ENCODE measurements at places on chromosomes 3 and 15.

DNA sequence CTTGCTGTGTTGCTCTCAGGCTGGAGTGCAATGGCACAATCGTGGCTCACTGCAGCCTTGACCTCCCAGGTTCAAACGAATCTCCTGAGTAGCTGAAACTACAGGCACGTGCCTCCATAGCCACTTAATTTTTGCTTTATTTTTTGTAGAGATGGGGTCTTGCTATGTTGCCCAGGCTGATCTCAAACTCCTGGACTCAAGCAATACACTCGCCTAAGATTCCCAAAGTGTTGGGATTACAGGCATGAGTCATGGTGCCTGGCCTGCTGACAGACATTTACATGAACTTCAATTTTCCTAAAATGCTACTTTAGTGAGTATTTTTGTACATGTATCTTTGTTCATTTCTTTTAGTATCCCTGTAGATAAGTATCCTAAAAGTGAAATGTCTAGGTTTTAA, 132.3 kb downstream of the SUCLG2 start:
- no peak for DNase-seq

- DNase-seq = no peak
Observed at GRCh38 chr3:25007974-25008658, 419.9 kb upstream of the RARB start.

DNA sequence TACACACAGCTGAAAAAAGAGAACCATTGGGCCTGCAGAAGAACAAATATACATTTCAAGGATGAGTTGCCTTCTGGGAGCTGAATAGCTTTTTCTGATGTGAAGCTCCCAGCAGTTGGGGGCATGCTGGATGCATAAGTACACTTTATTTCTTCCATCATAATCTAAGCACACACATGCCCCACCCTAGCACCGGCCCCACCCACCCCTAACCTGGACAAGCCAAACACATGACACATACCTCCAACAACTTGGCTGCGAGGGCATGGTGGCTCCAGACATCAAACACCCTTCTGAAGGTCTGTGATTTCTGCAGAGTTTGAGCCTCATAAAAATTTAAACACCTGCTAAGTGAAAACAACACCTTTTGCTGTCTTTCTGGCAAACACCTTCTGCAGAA, 307.2 kb upstream of the TRIM42 start:
- no peak for DNase-seq

GRCh38 chr3:156964577-156964976, 138.4 kb downstream of the LEKR1 start:
- no peak for DNase-seq

DNA sequence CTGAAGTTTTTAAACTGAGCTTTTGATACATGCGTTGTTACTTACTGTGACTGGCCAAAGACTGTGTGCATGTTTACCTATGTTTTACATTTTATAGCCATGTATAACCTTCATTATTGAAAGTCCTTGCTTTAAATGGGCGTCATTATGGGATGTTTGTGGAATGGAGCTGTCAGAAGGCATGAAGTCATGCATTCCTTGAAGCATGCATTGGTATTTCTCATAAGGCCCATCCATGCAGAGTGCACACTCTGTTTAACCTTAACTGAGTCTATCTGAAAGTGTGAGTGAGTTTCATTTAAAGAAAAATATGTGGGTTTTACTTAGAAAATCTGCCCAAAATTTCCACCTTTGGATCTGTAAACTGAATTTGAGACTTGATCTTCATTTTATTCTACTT, 51.1 kb downstream of the PSMD6 start:
- DNase-seq = no peak

GRCh38 chr3:179391906-179392305, 44.4 kb downstream of the MFN1 start:
- no peak for DNase-seq

- DNase-seq = no peak
Observed at GRCh38 chr15:90344662-90345061, 7.4 kb upstream of the ZNF774 start.

GRCh38 chr3:78414261-78414660, 1353.5 kb downstream of the ROBO1 start:
- no peak for DNase-seq

DNA sequence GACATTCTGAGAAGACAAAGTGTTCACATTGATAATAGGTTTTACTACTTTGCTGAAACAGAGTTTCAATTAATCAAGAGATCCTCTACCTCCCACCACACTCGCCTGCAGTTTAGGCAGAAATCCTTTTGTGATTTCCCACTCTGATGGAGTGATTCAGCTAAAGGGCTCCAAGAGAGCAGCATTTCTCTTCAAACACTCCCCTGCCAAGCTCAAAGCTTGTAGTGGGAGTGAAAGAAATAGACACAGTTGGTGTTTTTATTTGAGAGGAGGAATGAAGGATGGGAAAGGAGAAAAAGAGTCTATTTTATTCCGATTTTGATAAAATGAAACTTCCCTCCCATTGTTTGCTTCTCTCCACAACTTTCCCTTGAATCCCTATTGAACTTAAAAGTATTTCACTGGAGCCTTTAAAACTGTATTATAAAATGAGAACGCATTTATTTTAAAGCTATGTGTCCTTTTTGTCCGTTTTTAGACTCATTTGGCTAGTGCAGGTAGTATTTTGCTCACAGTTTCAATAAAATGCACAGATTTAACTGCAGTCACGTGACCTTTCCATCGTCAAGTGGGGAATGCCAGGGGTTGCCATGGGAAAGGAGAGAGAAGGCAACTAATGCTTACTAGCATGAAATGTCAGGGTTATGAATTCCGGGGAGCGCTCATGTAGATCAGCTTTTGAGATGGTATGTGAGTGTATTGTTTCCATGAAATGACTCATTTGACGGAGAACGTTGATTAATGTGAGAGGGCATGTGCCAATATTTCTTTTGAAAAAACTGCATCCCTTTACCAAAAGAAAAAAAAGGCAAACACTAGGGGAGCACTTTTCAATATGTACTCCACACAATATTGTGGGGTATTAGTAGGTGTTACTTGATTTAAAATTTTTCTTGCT, 7.7 kb upstream of the OSBPL11 start:
- DNase-seq = no peak

DNA sequence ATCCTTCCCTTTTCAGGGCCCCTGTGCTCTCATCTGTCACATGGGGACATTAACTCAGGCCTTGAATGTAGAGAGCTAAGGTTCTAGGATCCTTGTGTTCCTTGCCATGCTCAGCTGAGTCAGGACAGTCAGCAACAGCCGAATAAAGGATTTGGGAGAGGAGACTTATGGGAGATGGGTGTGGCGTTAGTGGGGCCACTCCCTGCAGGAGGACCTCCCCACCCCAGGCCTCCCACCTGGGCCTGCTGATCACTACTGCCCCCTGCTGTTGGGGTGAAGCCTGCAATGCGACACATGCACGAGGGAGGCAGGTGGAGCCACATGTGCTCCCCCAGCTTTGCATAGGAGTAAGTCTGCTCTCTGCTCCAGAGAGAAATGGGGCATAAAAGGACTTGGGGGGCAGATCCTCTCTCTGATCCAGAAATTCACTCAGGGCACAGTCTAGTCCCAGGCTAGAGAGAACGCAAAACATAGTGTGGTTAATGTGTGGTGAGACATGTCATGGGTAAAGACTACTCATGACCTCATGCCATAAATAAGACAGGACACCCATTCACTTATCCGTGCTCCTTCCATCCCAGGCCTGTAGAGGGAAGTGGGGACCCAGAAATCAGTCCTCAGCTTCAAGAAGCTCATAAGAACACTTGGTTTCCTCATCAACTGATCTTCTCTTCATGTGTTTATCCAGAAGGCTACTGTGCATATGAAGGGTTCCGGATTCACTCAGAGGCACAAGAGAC, 19.4 kb downstream of the RBP1 start:
- DNase-seq = peak; percentile 73

- no peak for DNase-seq
Observed at GRCh38 chr15:44147636-44148035, 47.4 kb downstream of the FRMD5 start.

DNA sequence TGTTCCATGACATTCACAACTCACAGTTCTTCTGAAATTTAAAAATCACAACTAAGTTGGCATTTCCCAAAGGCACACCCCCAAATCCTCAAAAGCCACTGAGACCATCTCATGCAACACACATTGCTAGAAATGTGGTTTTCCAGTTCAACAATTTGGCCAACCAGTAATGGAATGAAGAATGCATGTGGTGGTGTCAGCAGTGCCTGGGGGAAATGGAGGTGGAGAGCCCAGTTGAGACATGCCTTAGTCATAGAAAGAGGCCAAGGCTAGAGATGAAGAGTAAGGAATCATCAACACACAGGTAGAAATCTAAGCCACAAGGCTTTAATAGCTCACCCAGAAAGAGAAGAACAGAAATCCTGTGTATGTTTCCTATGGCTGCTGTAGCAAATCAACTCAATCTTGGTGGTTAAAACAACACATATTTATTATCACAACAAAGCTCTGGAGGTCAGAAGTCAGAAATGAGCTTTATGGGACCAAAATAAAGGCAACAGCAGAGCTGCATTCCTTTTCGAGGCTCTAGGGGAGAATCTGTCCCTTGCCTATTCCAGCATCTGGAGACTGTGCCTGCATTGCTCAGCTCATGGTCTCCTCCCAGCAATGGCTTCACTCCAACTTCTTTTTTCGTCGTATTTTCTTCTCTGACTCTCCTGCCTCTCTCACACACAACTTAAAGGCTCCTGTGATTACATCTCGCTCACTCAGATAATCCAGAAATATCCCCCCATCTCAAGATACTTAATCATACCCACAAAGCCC, 54.0 kb downstream of the SNTN start:
- DNase-seq = no peak

GRCh38 chr3:63910891-63911290, 1.3 kb downstream of the SCAANT1 start:
- no peak for DNase-seq

DNA sequence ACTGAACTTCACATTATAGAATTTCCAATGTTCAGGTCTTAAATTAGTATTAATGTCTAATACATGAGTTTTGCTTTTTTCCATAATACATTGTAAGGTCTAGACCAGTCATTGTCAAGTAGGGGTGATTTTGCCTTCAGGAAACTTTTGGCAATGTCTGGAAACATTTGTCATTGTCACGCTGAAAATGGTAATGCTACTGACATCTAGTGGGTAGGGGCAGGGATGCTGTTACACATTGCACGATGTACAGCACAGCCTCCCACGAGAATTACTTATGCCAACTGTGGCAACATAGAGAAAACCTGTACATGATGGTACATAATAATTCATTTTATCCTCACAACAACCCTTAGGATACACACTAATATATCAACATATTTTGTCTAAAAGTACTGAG, 384.1 kb downstream of the CADM2 start:
- no peak for DNase-seq

- peak; percentile 84 for DNase-seq
Observed at GRCh38 chr15:74489518-74490338, 28.8 kb upstream of the UBL7 start.

DNA sequence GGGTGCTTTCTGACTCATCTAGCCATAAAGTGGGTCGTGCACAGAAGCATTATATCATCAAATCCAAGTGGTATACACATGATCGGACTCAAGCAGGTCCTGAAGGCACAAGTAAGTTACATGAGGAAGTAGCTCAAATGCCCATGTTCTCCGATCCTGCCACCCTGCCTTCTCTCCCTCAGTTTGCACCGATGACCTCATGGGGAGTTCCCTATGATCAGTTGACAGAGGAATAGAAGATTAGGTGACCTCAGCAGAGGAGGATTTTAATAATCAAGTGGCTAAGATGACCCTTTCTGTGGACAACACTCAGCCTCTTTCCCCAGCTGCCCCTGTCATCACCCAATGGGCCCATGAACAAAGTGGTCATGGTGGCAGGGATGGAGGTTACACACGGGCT, 149.5 kb downstream of the TBC1D5 start:
- DNase-seq = no peak
